ENCODE measurements at places on chromosomes 11 and 22. TPM values are rescaled to one million over a fixed set of nuclear protein-coding genes. Genes with fewer than 3 reads are reported as not detected.

DNA sequence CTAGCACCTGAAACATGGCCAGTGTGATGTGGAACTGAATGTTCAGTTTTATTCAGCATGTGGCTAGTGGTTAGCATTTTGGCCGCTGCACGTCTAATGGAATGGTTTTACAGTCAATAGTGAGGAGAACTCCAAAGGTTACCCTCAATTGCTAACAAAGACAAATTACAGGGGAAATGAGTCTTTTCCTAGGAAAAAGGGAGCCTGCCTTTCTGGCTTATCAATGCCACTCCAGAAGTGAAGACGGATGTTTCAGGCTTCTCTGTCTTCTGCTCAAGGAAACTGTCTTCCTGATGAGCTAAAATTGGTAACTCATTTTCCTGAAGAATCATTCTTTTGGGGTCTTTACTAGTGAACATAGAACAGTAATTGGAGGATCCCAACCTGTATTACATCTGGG is 84.3 kb upstream of the CRTAM start:
- no peak for DNase-seq

DNA sequence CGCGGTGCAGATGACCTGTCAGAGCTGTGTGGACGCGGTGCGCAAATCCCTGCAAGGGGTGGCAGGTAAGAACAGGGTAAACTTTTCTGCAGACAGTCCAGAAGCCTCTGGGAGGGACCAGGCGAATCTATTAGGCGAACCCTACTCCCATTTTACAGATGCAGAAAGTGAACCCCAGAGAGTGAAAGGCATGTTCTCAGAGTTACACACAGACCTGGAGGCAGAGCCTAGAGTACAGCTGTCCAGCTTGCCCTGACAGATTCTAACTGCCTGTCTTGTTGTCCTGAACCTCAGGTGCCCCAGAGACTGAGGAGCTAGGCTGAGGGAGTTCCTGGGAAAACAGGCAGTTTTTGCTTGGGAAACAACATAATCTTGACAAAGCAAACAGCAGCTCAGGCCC is 665 bp downstream of the CCS start:
- no peak for DNase-seq

DNA sequence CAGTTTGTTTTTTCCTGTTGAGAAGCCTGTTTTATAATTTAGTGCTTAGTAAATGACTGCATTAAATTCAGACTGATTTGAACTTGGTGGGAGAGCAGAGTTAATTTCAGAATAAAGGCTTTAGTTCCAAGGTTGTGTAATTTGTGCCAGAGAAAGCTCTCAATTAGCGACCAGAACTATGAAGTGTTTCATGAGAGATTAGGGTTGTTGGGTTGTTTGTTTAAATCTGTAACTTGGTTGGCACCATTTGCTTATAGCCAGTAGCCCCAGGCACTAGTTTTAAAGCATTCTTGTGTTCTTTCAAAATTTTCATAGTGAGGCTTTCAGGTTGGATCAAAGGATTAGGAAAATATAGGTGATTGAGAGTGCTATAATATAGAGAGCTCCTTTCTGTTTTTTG is 25.5 kb downstream of the UVRAG start:
- DNase-seq: no peak

- DNase-seq: no peak
Measured at GRCh38 chr11:12528487-12528886, 145.7 kb upstream of the TEAD1 start.

- no peak for DNase-seq
Measured at GRCh38 chr22:50560034-50560433, 2.7 kb downstream of the SYCE3 start.

DNA sequence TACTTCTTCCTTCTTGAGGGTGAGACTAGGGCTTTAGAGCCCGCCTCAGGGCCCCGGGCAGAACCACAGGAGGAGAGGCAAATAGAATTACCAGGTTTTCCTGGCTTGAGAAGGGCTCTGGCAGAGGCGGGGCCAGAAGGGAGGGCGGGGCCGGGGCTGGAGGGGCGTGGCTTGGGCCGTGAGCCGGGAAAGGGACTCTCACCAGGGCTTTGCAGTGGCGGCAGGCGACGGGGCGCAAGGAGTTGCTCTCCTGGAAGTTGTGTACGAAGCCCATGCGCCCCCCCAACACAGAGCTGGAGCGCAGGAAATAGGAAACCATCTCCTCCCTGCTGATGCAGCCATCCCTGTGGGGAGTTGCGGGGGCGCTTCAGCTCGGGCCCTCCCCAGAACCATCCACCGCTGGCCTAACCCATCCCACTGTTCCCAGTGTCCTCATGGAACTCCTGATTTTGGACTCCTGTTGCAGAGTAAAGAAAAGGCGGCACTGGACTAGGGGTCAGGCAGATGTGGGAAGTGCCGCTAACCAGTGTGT is 6.9 kb upstream of the NRXN2 start:
- no peak for DNase-seq

The PYGM gene
- total RNA-seq: 1.7 TPM

The KRTAP5-7 gene
- not detected for total RNA-seq

The HTR3B gene
- not detected for total RNA-seq

Data from fibroblast of villous mesenchyme (primary cell).